ENCODE measurements at places on chromosomes 2 and 18.

DNA sequence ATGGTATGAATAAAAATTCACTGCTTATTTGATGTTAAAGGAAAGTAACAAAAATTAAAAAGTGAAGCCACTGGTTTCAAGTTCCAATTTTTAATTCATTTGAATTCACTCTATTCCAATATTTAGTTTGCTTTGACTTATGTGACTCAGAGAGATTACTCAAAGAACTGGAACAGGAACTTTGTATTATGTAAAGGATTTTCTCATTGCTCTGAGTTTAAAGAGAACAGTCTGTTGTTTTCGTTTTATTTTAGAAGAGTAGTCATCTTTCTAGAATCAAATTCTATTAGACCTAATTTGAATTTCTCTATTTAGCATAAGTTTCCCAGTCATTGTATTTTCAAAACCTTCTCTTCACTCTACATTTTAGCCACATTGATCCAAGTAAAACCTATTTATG, 300.1 kb upstream of the SLC8A1 start:
- DNase-seq: no peak

DNA sequence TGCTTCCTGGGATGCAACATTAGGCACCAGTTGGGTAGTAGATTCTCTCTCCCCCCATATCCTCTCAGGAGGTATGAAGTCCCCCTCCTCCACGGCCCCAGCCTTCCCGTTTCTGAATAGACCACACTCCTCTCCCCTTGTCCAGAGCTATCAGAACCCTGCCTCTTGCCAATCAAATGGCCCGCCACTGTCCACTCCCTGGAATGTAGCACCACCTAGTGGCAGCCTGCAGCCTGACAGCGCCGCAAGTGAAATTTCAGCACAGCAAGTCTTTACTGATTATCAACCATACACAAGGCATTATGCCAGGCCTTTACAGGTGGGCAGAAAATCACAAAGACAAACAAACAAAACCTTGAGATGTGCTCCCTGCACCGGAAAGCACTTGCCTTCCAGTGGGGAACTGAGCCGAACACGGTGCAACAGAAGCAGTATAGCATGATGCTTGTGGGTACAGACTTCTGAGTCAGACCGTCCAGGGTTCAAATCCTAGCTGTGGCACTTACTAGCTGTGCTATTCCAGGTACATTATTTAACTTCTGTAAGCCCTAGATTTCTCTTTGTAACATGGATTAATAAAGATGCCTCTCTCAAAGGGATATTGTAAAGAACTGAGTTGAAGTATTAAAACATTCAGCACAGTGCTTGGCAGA, 174.0 kb downstream of the SMAD2 start:
- peak; percentile 3 for DNase-seq

DNA sequence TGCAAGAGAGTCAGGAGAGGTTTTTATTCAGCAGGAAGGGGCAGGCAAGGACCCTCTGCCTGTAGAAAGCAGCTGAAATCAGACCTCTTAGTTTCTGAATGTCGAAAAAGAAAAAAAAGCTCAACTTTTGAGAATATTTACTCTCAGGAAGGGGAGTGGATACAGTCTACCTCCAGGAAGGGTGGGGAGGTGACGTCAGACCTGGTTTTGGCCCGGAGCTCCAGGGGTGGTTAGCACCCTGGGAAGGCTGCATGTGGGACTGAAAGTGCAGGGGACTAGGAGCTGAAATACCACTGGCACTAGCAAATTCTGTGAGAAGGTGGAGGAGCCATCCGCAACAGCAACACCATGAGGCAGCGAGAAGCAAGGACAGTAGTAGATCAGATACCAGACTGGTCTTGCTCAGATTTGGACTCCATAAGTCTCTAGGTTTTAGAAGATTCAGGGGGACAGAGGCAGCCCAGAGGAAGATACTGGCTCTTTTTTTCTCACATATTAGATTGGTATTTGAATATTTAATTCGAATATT, 19.8 kb downstream of the MC2R start:
- no peak for DNase-seq

- DNase-seq: no peak
Measured at GRCh38 chr2:157782057-157782845, 93.9 kb downstream of the ACVR1 start.

GRCh38 chr2:235194351-235194750, 242.5 kb downstream of the SH3BP4 start:
- DNase-seq: no peak

- no peak for DNase-seq
Measured at GRCh38 chr2:2542966-2543611, 212.0 kb upstream of the MYT1L start.

DNA sequence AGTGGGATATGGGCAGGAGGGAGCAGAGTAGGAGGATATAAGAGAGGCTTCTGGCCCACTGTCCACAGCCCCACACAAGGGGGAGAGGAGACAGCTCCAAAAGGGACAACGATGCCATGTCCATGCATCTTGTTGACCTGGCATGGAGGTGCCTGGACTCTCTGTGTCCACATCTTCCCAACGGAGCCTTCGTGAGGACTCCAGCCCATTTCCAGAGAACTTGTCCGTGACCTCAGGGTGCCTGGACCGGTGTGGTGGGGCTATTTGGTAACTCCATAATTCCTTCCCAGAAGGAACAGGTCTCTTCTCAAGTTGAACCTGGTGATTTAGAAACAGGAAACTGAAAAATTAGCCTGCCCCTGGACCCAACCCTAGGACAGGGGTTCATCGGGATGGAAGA, 133.9 kb downstream of the CYP26B1 start:
- DNase-seq: no peak

- no peak for DNase-seq
Measured at GRCh38 chr2:70832386-70832785, 3.2 kb downstream of the CD207 start.

GRCh38 chr2:141698500-141698899, 432.3 kb downstream of the LRP1B start:
- DNase-seq: no peak

GRCh38 chr18:33097126-33097525, 324.3 kb upstream of the KLHL14 start:
- no peak for DNase-seq

- DNase-seq: peak; percentile 68
Measured at GRCh38 chr2:219402665-219403515, 15.2 kb upstream of the DNPEP start.

DNA sequence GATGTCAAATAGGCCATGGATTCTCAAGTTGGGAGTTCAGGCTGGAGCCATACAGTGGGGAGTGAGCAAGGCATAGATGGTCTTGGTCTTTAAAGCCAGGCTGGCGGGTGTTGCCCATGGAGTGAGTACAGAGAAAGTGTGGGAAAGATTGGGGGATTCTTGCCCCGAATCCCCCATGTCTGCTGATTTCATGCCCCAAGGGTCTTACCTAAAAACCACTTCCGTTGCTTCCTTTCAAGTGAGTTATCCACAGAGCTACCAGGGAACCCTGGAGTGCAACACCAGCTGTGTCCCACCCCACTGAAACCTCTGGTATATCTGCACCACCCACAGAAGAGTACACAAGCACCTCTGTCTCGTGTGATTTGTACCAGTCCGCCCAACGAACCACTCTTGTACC, 31.4 kb downstream of the FHOD3 start:
- DNase-seq: no peak

DNA sequence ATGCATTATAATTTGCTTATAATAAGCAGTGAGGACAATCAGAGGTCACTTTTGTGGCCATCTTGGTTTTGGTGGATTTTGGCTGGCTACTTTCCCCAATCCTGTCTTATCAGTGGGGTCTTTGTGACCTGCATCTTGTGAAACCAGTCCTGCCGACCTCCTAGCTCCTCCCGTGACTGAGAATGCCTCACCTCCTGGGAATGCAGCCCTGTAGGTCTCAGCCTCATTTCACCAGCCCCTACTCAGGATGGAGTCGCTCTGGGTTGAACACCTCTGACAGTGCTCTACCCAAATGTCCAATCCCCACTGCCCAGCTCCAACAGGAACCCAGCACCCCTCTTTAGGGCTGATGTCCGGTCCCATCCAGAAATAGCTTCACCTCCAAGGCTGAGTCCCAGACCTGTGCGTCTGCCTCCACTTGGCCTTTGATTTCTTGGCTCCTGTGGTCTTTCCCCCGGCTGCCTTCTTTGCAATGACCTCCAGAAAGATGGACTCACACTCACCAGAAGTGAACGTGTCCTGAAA, 31.3 kb upstream of the PXDN start:
- DNase-seq: no peak

DNA sequence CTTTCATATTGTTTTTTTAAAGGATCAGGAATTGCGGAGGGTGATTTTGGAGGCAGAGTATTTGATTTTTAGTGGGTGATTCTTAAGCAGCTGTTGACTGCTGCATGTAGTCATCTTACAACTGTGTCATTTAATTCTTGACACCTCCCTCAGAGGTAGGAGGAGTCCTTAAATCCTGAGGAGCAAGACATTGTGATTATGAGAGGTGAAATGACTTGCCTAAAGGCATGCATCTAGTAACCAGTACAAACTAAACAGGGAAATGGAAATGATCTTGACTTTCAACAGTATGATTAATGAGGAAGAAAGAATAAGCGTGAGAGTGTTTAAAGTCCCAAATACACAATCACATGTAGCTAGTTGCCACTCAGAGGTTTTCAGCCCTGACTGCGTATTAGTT, 440.7 kb downstream of the THSD7B start:
- DNase-seq: no peak

DNA sequence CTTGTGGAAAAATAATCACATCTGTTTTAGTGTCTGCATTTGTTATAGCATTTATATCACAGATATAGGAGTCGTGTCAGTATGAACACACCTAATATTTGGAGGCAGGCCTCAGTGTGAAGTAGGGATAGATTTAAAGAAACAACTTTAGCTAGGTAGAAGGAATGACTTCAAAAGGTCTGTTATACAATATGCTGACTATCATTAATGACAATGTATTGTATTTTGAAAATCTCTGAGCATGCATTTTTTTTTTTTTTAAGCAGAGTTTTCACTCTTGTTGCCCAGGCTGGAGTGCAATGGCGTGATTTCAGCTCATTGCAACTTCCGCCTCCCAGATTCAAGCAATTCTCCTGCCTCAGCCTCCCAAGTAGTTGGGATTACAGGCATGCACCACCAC, 248.3 kb downstream of the EN1 start:
- no peak for DNase-seq

- no peak for DNase-seq
Measured at GRCh38 chr18:33928231-33928630, 296.5 kb downstream of the NOL4 start.

DNA sequence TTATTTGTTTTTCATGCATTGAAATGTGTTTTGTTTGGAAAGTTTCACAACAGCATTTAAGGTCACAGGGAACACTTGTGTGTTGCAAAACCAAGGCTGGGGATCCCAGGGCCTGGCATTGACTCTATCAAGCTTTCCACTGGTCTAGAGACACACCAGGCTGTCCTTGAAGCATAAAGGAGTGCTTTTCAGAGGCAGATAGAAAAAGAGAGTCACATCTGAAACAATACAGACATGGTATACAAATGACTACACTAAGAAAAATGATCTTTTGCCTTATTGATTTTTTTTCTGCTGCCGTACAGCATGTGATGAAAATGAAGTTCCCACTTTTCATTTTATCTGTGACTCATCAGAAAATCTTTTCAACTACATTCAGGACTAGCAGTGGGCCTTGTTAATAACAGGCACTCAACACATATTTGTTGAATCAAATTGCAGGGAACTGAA, 61.9 kb upstream of the ZCCHC2 start:
- no peak for DNase-seq

DNA sequence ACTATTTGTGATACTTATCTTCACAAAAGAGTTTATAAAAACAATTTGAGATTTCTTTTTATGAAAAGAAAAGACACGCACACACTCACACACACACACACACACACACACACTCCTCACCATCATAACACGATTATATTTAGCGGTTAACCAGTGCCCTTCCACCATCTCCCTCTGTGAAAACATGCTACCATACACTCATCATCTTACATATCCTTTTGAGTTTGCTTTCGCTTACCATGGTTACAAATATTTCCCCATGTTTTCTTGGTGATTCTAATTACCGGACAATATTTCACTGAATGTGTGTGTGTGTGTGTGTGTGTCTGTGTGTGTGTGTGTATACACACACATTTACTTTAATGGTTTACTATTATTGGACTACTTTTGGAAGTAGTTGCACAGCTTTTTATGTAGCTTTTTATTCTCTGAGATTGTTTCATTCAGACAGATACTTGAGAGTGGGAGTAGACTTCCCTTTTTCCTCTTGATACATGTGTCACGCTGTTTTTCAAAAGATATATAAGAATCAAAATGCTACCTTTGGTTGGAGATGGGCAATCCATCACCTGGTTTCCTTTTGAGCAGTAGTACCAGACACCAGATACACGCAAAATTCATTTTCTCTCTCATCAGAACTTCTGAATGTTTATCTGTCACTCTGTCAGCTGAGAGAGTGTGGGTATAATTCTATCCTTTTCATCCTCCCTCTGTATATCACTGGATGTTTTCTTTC, 138.1 kb downstream of the SETBP1 start:
- no peak for DNase-seq

DNA sequence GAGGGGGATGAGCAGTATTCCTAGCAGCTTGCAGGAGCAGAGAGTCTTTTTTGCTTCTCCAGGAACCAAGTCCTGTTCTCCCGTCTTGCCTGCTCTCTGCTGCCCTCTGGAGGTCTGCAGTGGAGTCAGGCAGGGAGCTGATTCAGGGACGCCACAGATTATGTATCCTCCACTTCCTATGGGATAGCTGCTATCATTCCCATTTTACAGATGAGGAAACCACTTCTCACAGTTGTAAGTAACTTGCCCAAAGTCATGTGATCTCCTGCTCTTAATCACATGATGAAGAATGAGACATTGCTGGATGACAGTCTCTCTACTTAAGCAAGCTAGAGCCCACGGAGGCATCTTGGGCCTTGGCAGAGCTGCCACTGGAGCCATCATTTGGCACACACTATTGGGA, 8.3 kb downstream of the SLC4A5 start:
- DNase-seq: peak; percentile 58

DNA sequence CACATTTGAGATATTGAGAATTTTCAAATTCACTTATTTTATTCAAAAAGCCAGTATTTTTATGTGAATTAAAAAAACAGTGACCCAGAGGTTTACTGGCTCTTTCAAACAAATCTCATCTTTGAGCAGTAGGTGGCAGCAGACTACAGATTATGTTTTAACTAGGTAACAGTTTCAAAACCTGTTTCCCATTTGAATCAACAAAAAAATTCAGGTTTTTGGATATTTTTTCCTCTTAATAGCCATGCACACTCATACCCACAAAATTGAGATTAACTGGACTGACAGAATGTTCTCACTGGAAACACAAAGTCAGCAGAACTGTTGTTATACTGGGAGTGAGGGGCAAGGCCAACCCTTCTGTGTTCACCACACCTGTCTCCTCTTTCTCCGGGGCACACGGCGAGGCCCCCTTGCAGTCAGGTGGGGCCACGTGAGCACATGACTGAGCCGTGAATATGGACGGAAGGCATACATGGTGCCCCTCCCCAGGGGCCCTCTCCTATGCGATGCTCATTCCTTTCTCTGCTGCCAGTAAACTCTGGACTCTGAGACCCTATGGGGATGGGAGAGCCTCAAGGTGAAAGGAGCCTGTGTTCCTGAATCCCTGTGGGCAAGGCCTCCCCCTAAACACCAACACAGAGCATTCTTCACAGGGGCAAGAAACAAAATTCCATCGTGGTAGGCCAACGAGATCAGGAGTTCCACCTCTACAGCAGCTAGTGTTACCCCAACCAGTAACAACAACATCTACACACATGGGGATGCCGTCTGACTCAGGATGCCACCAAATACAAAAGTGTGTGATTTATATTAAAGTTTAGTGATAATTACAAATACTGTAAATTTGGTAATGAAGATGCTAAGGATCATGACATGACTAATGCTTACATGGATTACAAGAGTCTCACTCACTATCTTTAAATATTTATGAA, 80.4 kb downstream of the LPIN2 start:
- DNase-seq: peak; percentile 74
